Naive B cell (primary cell): ENCODE measurements at places on chromosomes 7 and 10. TPM values are rescaled to one million over a fixed set of nuclear protein-coding genes. Genes with fewer than 3 reads are reported as not detected.

The NKX2-3 gene
- polyA plus RNA-seq, result not detected

The AKR1D1 gene
- polyA plus RNA-seq, result not detected

The ZNF503 gene
- not detected for polyA plus RNA-seq

The JAKMIP3 gene
- not detected for polyA plus RNA-seq

The SLC35G1 gene
- polyA plus RNA-seq, result 0.21 TPM

The GPR15LG gene
- polyA plus RNA-seq, result not detected

The ZNF775 gene
- 3.0 TPM for polyA plus RNA-seq

The TAS2R5 gene
- not detected for polyA plus RNA-seq

The PDE1C gene
- not detected for polyA plus RNA-seq

The OR6B1 gene
- polyA plus RNA-seq, result not detected

The GPNMB gene
- not detected for polyA plus RNA-seq

The POR gene
- polyA plus RNA-seq, result 44.1 TPM

The ASB4 gene
- not detected for polyA plus RNA-seq

The HMX3 gene
- not detected for polyA plus RNA-seq

The SPDYE16 gene
- 0.15 TPM for polyA plus RNA-seq

The MRC1 gene
- polyA plus RNA-seq, result not detected

The NACAD gene
- polyA plus RNA-seq, result not detected

The TMEM178B gene
- polyA plus RNA-seq, result not detected

The NODAL gene
- polyA plus RNA-seq, result not detected

The SPDYE2 gene
- polyA plus RNA-seq, result 0.30 TPM

The KNDC1 gene
- 0.08 TPM for polyA plus RNA-seq

The PRPS1L1 gene
- polyA plus RNA-seq, result not detected

The PLAC9 gene
- polyA plus RNA-seq, result not detected

The SLC25A40 gene
- 9.8 TPM for polyA plus RNA-seq

The IRF5 gene
- polyA plus RNA-seq, result 56.7 TPM

The FAM237B gene
- not detected for polyA plus RNA-seq

The DENND2A gene
- polyA plus RNA-seq, result not detected

The FAM171A1 gene
- polyA plus RNA-seq, result 0.86 TPM

The MACC1 gene
- 0.06 TPM for polyA plus RNA-seq

The TRIM50 gene
- not detected for polyA plus RNA-seq

The NOM1 gene
- polyA plus RNA-seq, result 2.4 TPM

The PDE6C gene
- polyA plus RNA-seq, result not detected

The FGFBP3 gene
- 0.79 TPM for polyA plus RNA-seq
